ENCODE measurements at places on chromosomes 7 and 10.

GRCh38 chr7:131284702-131285419 lies 42.8 kb upstream of the MKLN1 start:
- DNase-seq = no peak

- no peak for DNase-seq
Observed at GRCh38 chr10:97519342-97519741, 20.6 kb downstream of the UBTD1 start.

DNA sequence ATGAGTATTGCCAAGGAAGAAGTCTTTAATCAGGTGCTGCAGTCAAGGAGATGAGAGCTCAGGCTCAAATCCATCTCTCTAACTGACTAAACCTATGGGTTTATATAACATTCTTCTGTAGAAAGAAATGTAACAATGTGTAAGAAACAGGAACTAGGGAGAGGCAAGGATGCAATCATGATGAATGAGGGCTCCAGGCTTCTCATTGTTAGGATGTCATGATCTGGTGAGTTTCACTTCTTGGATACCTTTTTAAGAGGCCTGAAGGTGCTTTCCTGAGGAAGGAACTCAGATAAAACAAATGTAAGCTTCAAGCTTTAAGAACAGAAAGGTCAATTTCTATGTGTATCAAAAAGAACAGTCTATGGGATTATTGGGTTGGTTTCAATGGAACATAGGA lies 30.8 kb upstream of the SCIN start:
- DNase-seq = no peak

- DNase-seq = no peak
Observed at GRCh38 chr7:102843850-102844249, 69.0 kb upstream of the LRRC17 start.

DNA sequence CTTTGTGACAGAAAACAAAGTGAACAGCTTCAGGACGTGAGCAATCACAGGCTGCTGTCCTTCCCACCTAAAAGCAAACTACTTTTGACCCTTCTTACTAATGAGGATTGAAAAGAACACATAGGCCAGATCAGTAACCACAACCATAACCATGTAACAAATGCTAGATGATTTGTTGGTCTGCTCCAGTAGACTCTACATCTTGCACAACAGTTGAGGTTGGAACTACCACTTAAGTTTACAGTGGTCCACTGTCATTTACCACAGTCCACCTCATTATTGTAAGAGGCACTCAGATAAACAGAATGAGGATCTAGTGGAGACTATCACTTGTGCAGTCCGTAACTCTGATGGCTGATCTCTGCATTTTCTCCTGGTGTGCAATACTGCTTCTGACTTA lies 27.8 kb downstream of the NET1 start:
- no peak for DNase-seq

DNA sequence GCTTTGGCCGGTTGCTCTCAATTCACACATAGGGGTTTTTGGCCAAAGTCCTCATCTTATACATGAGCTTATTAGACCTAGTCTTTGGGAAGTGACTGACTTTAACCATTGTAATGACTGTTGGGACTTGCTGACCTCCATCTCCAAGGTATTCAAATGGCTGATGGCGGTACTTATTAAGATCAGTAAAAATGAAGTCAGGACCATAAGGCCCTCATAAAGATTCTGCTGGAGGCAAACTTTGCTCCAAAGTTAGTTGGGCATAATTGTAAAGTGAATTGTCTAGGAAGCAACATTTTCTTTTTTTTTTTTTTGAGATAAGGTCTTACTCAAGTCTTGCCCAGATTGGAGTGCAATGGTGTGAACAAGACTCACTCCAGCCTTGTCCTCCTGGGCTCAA lies 76.3 kb upstream of the MKLN1 start:
- no peak for DNase-seq

DNA sequence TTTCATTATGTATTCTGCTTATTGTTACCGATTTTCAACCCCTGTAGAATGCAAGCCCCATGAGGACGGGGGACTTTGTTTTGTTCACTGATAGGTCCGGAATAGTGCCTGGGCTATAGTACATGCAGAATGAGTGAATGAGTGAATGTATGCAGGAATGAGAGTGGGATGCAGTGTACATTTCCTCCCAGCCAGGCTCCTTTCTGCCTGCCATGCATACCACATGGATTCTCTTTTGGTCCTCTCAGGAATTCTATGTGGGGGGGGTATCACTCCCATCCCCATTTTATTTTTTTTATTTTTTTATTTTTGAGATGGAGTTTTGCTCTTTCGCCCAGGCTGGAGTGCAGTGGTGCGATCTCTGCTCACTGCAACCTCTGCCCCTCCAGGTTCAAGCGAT lies 16.7 kb downstream of the TRIM56 start:
- no peak for DNase-seq

- DNase-seq = no peak
Observed at GRCh38 chr7:95199779-95200558, 124.4 kb downstream of the PON1 start.

DNA sequence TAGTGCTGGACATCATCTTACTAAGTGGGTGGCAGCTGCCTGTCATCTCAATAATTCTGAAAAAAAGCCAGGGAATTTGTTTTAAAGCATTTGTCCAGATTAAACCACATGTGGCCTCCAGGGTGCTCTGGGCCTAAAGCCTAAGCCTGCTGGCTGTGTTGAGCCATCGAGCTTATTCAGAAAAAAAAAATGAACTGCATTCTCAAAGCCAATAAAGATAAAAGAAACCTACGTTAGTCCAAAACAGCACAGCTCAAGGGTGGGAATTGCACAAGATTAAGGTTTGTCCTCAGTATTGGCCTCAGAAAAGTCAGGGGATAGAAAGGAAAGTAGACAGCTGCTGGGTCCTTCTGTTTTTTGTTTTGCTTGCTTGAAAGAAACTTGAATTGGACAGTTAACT lies 22.6 kb upstream of the PRTFDC1 start:
- DNase-seq = no peak

GRCh38 chr7:106493041-106493731 lies 167.8 kb downstream of the CCDC71L start:
- no peak for DNase-seq

DNA sequence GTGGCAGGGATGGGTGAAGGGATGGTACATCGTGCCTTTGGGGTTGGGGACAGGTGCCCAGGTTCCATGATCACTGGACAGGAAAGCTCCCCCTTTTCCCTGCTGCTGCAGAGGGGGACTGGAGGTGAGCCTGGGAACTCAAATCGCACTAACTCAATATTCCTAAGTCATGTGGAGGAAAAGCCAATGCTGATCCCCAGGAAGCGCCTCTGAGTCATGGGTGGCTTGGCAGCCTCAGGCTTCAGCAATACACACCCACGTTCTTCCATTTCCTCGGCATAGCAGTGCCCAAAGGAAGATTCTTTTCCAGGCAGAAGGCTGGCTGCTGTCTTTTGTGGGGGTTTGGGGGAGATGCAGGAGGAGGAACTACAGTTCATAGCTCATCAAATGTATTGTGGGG lies 165.8 kb downstream of the CCDC3 start:
- no peak for DNase-seq

DNA sequence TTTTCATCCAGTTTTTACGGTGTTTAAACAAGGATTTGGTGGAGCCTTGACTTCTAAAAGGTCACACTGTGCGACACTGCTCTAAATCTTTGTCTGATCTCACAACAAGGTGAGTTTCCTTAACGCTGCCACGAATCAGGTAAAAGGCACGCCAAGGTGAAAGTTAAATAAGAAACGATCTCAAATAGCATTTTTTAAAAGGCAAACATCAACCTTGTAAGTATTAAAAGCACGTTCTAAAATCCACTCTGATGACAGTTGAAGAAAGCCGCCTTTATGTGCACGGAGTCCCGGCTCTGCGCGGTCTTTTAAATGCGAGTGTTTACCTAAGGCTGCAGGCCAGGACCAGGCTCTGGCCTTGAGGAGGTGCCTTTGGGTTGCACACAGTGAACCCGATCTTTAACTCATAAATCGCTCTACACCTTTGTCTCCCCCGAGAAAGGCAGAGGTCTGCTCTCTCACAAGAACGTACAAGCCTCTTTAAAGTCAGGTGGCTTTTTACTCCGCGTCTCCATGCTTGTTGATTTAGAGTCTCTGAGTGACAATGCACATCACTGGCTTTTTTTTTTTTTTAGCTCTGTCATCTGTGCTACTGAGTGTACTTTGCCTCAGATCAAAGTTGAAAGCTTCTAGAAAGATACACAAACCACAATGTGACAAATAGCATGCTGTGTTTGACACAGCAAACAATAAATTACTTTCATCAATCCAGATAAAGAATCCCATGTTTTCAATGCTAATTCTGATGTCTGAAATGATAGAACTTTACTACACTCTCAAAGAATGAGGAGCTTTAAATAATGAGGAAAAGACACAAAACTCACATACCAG lies 25.9 kb upstream of the RNF32 start:
- no peak for DNase-seq

DNA sequence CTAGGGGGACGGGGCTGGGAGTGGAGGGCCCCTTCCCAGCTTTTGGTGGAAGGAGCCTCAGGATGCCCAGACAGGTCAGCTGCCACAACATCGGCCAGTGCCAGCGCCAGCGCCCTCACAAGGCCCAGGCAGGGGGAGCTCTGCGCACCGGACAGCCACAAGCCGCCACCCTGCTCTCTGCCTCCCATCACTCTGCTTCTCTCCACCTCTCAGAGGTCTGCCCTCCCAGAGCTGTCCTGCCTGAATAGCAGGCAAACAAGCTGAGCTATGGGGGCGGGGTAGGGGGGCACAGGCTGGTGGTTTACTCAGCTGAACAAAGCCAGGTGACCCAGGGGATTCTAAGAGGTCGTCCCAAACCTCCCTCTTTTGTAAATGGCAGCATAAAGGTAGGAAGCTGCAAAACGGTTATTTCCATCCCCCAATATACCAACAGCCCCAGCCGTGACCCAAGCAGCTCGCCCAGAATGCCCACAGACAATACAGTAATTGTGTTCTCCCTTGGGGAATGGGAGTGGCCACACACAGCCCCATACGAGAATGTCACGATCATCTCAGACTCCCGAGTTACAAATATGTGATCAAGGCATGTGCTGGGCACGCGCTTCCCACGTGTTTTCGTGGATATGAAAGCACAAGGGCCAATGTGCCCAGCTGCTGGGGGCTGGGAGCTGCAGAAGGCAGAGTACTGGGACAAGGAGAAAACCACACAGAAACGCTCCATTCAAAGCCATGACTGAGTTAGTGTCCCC lies 19.7 kb downstream of the FAM53B start:
- DNase-seq = peak; percentile 18

DNA sequence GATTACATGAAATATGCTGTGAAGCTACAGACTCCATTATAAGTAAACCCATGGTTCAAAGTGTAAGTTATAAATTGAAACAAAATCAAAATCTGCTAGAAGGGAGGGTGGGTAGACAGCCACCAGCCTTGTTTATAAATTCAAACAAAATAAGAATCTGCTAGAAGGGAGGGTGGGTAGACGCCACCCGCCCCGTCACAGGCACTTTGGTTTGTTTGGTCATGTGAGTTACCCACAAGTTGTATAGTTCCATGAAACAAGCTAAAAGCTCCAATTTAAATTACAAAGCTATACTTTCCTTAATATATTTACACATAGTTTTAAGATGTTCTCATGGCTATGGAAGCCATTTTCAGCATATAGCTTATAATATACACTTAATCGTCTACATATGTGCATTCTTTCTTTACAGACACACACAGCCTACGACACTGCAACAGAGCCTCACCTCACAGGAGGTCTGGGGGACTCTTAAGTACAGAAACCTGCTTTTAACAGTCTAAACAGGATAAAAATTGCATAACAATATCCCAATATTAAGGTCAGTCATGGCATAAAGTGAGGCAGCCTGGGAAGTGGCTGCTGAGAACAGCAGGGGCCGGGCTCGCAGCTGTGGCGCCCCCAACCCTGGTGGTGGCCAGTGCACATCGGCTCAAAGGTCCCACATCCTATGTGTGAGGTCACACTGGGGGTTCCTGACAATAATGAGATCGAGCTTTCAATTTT lies 28.1 kb upstream of the NCAPG2 start:
- DNase-seq = no peak

GRCh38 chr10:124649214-124649613 lies 95.0 kb downstream of the FAM53B start:
- DNase-seq = no peak

DNA sequence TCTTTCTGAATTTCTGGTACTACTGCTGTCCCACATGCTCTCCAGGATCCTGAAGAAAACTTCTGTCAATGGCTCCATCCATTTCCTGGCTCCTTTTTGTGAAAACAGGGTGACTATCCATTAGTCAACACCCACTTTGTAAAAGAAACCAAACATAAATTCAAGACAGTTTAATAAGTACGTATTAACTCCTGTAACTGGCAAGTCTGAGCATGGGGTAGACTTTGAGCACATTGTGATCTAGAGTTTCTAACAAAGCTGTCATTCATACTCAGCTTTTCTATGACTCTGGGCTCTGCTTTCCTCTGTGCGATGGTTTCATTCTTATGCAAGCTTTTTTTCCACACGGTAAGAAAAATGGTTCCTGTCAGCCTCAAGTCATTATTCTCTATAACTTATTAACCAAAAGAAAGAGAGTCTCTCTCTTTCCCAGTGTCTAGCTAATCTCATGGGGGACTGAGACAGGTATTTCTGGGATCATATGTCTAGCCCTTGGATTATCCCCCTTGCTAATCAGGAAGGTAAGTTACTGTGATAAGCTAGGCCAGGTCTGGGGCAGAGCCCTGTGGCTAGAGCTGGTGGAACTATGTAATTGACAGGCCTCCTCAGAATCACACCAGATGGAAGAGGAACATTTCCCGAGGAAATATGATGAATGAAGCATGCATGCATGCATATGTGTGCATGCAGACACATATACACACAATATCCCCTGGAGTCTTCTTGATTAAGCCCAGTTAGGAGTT lies 98.5 kb downstream of the GNAI1 start:
- DNase-seq = no peak

- no peak for DNase-seq
Observed at GRCh38 chr7:93053209-93053948, 64.4 kb downstream of the SAMD9 start.

DNA sequence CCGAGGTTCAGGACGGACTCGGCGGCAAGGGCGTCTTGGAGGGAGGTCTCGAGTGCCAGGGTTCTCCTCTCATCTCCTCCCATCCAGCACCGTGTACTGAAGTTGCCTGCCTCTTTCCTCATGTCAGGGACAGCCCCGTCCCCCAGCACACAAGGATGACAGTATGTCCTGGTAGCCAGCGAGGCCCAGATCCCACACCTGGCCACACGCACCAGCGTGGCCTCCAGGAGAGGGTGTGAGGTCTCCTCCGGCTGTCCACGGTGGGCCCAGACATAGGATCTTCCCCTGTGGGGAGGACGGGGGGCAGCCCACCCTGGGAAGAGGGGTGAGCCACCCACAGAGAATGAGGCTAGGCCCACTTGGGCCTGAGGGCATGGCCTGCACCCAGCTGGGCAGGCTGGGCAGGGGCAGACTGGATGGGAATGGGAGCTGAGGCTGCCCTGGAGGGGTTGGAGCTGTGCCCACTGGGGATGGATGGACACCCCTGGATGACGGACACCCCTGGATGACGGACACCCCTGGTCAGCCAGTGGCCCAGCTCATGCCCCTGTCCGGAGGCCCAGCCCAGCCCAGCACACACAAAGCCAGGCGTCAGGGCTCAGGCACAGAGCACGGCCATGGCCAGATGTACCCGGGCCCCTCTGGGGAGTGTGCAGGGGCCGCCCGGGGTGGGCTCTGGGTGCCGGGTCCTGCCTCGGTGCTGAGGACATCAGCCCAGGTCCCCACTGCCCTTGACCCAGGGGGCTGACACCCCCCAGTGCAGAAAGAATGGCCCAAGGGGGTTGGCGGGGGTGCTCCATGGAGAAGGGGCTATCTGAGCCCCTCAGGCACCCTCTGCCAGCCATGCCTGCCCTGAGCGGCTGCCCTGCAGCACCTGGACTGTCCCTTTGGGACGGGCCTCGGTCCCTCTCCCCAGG lies 30.9 kb upstream of the CFAP46 start:
- peak; percentile 9 for DNase-seq

- no peak for DNase-seq
Observed at GRCh38 chr10:110835841-110836240, 35.9 kb upstream of the PDCD4 start.

GRCh38 chr10:97334370-97335175 lies at the start of gene FRAT2:
FRAT2 (minus strand) TSS chr10:97334729; CDS start chr10:97334572, 157 bp downstream.
- peak; percentile 90 for DNase-seq

All from activated B cell treated with CpG ODN at 0.5 μM for 24 hours (primary cell).